ENCODE measurements at places on chromosomes 5 and 9.

DNA sequence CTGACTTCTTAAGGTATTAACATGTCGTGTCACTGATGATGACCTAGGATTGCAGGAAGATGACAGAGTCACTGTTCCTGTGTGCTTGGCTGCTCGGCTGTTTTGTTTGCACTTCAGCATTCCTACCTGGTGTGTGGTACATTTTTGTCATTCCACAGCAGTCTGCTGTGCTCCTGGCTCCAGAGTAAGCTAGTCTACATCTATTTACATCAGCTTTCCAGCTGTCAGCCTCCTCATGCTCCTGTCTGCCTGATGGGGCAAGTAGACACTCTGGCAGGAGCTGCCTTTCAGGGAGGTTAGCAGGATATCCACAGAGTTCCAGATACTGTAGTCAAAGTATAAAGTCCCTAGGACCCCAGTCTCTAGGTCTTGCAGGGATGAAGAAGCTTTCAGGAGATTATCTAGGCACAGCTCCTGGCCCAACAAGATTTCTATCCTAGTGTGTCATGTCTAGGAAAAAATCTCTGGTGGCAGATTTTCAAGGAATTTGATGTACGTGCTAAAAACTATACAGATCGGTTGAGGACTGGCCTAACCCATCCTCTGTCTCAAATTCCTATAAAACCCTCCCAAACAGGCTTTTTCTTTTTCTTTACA is 28.4 kb downstream of the RUSC2 start:
- peak; percentile 70 for DNase-seq

GRCh38 chr5:75279321-75279720 is 42.6 kb upstream of the ANKRD31 start:
- no peak for DNase-seq

DNA sequence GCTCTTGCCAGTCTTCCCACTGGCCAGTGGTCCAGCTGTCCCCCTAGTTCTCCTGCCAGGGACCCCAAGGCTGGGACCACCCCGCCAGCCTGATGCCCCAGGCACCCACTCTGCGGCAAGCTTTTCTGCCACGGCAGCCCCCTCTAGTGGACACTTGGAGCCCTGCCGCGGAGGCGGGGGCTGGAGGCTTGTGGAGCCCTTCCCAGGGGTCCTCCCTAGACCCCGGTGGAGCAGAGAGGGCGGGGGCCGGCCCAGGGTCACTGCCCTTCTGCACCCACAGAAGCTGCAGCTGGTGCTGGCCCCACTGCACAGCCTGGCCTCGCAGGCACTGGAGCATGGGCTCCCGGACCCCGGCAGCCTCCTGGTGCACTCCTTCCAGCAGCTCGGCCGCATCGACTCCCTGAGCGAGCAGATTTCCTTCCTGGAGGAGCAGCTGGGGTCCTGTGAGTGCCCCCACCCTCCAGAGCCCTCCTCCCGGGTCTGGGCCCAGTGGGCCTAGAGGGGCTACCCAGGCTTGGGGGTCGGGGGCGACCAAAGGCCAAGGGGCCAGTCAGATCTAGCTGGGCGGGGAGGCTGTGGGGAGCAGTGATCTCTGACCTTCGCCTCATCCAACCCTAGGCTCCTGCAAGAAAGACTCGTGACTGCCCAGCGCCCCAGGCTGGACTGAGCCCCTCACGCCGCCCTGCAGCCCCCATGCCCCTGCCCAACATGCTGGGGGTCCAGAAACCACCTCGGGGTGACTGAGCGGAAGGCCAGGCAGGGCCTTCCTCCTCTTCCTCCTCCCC is 9.1 kb downstream of the EGFL7 start:
- DNase-seq = no peak

GRCh38 chr9:74589576-74589975 is 92.4 kb downstream of the RORB start:
- DNase-seq = no peak

DNA sequence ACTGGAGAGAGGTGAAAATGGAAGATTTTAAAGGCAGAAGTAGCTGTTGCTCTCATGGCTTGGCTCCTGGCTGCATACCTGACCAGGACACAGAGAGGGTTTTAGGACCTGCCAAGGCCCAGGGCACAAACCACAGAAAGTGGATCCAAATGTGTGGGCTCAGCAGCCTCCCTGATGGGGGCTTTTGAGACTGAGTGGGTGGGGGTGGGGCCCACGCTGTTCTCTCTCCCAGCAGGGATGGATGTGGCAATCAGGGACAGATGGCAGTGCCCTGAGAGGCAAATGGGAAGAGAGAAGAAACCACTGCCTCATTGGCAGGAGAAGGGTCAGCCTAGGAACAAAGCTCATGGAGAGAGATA is 34.9 kb upstream of the TIFAB start:
- DNase-seq = no peak

GRCh38 chr5:136012041-136012804 is 16.6 kb upstream of the TGFBI start:
- no peak for DNase-seq

DNA sequence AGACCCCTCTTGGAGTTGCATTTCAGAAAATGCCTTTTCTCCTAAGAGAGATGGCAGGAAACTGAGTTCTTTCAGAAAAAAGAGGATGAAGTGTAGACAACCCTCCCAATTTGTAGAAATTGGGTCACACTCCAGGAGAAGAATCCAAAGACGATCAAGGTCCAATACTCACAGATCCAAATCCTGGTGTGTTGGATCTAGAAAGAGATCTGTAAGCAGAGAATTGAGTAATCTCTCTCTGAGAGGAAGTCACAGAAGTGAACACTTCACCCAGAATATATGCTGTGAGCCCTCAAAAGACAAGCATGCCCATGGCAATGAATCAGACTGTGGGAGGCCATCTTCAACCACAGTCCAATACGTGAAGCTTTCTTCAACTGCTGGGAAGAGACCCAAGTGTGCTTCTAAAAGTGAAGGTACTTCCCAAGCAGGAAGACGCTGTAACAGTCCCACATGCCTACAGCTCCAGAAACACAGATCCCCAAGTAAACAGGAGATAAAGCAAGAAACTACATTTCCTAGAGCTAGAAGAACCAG is 182.7 kb downstream of the SMC2 start:
- no peak for DNase-seq

GRCh38 chr9:81601639-81602623 is 87.4 kb downstream of the TLE1 start:
- no peak for DNase-seq

DNA sequence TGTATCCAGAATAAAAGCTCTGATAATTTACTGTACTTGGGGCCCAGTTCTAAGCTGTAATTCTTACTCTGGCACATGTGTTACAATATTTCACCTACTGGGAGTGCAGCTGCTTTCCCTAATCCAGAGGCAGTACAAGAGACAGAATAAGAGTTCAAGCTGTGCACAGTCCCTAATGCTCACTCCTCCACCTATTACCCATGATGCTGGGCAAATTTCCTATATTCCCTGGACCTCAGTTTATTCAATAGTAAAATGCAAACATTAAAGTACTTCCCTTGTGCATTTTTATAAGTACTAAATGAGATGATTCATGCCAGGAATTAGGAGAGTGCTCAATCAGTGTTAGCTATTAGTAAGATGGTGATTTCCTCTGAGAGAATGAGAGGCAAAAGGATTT is 28.0 kb upstream of the TAF11L2 start:
- no peak for DNase-seq

- DNase-seq = no peak
These were observed 31.4 kb downstream of the CAMK2A start for GRCh38 chr5:150258130-150258529.

- DNase-seq = no peak
These were observed 6.7 kb downstream of the KCNIP1 start for GRCh38 chr5:170510559-170510958.

DNA sequence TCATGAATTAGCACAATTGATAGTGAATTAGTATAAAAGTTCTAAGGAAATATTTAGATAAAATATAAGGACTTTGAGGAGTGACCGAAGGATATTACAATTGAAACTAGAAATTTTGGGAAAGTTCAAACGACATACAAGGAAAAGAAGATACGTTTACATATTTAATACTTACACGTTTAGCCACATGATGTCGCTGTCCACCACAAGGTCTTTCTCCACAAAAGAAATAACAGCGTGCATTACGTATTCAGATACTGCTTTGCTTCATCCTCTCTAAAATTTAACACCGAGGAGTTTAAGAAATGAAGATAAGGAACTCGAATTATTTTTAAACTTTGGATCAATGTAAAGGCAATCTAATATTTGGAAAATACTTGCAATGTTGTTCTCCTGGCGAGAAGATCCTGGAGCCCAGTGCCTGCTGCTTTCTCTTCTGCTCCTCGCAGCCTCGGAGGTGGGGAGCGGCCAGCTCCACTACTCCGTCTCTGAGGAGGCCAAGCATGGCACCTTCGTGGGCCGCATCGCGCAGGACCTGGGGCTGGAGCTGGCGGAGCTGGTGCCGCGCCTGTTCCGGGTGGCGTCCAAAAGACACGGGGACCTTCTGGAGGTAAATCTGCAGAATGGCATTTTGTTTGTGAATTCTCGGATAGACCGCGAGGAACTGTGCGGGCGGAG is at the start of gene PCDHA3:
Gene PCDHA3, plus strand, starts transcription at position 242 of the 678 bp plus-strand sequence.
- DNase-seq = peak; percentile 5

DNA sequence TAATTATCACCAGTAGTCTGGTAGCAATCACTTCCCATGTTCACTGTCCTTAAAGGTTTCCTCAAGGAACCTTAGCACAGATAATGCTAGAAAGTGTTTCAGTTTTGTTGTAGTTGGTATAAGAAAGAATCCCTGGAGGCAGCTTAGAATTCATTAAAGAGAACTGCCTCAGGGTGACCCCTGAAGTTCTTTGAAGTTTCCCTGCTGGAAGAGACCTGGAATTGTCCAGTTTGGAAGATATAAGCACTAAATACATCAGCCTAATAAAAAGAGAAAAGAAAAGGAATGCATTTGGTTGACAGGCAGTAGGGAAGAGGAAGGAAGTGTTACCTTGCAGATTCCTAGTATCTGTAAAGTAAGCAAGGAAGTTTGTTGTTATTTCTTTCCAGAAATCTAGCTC is 999.6 kb upstream of the DMAC1 start:
- DNase-seq = no peak

- peak; percentile 73 for DNase-seq
These were observed 27.5 kb downstream of the SPARC start for GRCh38 chr5:151659001-151659754.

- no peak for DNase-seq
These were observed 1578.3 kb downstream of the EFNA5 start for GRCh38 chr5:106092455-106092854.

GRCh38 chr9:100426189-100426529 is 784 bp upstream of the MSANTD3 start:
- DNase-seq = no peak

GRCh38 chr9:2824564-2824963 is 19.3 kb downstream of the PUM3 start:
- no peak for DNase-seq

DNA sequence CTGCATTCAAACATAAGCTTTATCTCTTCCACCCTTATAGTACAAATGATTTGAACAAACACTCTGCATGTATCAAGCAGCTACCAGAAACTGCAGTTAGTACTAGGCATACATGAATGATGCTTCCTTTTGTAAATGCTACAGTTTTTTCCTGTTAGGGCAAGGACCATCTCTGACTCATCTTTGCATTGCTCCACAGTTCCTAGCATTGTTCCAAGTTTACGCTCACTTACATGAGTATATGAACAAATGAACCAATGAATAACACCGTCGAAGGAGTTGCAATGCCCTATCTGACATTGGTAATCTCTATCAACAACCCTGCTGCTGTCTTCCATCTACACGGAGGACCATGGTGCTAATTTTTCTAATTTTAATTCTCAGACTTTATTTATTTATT is 2.1 kb upstream of the ALDH7A1 start:
- DNase-seq = peak; percentile 62

DNA sequence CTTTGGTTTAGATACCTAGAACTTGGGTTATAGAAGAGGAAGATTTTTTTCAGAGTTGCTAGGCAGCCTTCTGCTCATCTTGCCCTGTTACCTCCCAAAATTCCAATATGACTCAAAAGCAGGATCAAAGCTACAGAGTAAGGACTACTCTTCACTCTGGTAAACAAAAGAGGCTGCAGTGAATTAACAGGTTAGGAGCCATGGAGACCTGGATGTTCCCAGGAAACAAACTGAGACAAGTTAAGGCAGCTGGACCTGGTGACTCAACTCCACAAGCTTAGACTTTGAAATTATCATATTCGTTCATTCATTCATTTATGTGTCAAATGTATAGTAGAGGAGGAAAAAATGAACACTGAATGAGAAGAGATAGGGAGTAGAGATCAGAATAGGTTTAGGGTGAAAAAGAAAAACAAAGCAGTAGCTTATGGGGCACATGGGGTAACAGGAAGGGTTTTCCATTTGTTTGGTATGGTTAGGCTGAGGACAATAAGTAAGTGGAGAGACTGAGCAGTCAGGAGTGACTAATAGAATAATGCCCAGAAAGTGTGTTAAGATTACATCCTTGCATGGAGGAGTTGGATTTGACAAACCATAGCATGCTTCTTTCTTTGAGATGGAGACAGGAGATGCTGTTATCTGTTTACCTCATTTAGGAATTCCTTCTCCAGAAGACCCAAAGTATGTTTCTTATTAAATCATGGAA is 464.0 kb upstream of the ZNF608 start:
- no peak for DNase-seq

DNA sequence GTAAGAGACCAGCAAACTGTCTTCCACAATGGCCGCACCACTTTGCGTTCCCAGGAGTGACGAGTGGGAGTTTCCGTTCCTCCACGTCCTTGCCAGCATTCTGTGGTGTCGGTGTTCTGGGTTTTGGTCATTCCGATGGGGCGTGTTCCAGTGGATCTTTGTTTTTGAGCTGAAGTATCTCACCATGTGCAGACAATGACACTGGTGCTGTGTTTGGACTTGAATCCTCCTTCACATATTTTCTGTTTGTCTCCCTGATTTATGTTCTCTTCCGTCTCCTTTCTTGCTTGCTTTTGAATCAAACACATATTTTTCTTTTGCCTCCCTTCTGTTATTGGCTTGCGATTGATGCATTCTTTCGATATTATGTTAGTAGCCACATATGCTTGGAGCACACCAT is 60.8 kb upstream of the IRX4 start:
- DNase-seq = no peak

- no peak for DNase-seq
These were observed 11.3 kb upstream of the RCL1 start for GRCh38 chr9:4781408-4781807.

GRCh38 chr9:133667759-133668450 is 31.7 kb downstream of the DBH start:
- DNase-seq = no peak

DNA sequence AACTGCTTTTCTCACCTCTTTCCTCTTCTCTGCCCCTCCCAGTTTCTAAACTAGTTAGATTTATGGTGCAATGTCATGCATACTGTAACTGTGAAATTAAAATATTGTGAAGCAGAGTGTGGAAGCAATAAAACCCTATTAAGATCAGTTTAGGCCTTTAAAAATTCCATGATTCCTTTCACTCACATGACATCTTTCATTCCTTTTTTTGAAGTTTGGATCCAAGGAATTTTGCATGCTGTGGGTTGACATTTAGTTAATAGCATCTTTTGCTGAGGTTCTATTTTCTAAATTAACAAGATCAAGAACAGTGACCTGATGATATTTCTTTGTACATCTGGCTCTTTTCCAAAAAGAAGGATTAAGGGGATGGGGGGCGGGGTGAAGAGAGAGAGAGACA is 13.7 kb downstream of the FOXD1 start:
- no peak for DNase-seq
